Esophagus squamous epithelium (tissue), 5 donors: ENCODE measurements at places on chromosomes 4 and X.

GRCh38 chr4:102640669-102641068 is 120.1 kb downstream of the MANBA start:
- DNase-seq: no peak

DNA sequence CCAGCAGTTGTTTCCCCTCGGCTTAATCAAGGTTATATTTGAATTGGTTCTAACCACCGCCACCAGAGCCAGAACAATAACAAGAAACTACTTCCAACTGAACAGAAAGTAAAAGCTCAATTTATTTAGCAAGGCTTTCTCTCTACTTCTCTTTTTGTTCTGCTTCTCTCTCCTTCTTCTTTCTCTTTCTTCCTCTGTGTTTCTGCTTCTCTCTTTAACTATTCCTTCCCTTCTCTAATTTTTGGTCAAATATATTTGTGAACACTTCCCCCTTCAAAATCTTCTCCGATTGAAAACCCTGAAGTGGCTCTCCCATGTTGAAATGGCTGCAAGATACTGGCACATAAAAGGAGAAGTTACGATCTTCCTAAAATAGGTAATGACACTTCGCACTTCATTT is 1195.9 kb upstream of the PRKX start:
- no peak for DNase-seq

DNA sequence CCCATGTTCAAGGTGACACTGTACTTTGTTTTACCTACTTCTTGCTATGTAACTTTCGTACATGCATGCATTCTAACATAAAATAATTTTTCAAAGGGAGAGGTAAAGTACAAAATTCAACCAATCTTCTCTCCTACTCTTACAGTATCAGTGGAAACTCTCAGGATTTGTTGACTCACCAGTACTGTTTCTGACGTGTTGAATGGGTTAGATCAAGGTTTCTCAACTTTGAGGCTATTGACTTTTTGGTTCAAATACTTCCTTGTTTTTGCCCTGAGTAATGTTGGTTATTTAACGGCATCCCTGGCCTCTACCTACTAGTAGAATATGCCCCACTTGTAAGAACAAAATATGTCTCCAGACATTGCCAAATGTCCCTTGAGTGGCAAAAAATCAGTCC is 94.6 kb upstream of the SMAD1 start:
- no peak for DNase-seq

GRCh38 chr4:6891436-6892170 is 18.0 kb upstream of the TBC1D14 start:
- DNase-seq: no peak

DNA sequence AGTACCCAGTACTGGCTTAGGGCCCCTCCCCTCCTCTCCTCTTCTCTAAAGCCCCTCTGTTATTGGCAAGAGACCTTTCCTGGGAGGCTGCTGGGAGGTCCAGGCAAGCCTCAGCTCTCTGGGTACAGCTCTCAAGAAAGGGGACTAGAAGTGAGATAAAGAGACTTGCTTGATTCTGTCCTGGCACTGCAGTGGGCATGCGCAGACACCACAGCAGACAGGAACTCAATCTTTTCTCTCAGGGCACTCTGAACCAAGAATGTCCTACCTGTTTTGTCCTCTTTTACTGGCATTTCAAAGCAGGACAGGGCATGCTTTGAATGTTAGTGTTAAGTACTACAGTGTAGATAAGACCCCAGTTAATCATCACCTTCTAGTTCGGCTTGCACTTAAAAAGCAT is 74.9 kb downstream of the NYX start:
- DNase-seq: no peak

GRCh38 chr4:105305019-105305836 is 158.6 kb downstream of the TET2 start:
- DNase-seq: no peak

GRCh38 chrX:129772796-129773431 is 6.8 kb upstream of the SASH3 start:
- peak; percentile 26 for DNase-seq

- DNase-seq: no peak
These were observed 1068.8 kb downstream of the FAM133A start for GRCh38 chrX:94742772-94743171.

- no peak for DNase-seq
These were observed at the start of gene NHS for GRCh38 chrX:17374619-17375366. Gene NHS, plus strand, starts transcription at chrX:17375200. Its CDS starts 558 bp downstream, at chrX:17375758.

GRCh38 chr4:39846120-39846519 is 131.6 kb downstream of the PDS5A start:
- DNase-seq: no peak

DNA sequence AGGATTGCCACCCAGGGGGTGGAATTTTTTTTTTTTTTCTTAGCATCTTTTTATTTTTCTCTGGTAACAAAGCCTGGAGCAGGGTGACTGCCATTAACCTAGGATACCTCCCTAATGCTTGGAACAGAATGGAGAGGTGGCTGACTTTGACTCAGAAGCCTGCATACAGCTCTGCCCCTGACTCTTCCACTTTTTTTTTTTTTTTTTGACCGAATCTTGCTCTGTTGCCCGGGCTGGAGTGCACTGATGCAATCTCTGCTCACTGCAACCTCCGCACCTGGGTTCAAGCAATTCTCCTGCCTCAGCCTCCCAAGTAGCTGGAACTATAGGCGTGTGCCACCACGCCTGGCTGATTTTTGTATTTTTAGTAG is 341 bp upstream of the SLC2A9 start:
- no peak for DNase-seq

GRCh38 chrX:1411326-1411725 is 19.4 kb upstream of the SLC25A6 start:
- DNase-seq: no peak

DNA sequence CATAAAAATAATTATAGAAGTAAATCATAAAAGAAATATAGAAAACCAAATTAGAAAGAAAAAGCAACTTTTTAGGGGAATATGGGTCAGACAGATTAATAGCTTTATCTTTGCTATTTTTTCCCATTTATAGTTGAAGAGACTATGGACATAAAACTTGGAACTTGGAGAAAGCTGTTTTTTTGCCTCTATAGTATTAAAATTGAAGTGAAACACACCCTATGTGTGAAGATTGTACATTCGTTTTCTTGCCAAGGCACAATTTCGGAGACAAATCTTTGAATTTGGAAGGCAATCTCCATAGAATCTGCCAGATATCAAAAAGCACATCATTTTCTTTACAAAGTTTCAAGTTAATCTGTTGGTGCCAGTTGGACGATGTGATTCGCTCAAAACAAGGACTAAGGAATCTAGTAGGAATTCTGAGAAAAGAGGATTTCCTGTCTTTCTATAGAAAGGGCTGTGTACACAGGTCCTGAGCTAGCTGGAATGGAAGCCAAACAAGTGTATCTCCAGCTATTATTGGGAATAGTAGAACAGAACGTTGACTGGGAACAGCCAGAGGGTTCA is 156.3 kb downstream of the SLC7A11 start:
- no peak for DNase-seq

DNA sequence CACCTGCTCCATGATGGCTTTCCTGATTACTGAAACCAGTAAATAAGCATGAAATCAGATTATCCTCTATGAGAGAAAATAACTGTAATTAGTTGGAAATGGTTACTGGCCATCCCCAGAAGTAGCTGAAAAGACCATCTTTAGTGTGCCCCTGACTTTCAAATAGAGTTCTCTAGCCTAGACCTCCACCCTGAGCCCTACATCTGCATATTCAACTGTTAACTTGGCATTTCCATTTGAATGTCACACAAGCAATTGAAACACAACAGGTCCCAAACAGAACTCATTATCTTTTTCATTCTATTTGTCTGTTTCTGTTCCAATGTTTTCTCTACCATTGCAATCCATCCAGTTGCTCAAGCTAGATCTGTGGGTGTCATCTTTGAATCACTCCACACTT is 952.3 kb downstream of the RPA4 start:
- DNase-seq: no peak

DNA sequence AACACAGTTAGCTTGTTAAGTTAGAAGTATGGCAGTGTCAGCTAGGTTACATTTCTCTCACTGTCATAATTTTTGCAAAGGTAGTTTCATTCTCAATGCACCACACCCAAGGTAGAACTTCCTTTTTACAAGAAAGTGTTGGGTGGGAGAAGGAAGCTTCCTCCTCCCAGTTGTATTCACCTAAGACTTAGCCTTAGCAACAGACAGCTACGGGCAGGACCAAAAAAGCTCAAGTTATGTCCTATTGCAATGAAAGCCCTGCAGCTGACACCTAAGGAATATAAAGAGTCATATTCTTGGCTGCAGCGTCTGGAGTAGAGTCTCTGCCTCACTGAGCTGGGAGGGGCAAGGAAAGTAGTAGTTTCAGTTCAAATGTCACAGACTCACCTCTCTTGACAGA is 25.1 kb upstream of the PRDM8 start:
- DNase-seq: no peak

DNA sequence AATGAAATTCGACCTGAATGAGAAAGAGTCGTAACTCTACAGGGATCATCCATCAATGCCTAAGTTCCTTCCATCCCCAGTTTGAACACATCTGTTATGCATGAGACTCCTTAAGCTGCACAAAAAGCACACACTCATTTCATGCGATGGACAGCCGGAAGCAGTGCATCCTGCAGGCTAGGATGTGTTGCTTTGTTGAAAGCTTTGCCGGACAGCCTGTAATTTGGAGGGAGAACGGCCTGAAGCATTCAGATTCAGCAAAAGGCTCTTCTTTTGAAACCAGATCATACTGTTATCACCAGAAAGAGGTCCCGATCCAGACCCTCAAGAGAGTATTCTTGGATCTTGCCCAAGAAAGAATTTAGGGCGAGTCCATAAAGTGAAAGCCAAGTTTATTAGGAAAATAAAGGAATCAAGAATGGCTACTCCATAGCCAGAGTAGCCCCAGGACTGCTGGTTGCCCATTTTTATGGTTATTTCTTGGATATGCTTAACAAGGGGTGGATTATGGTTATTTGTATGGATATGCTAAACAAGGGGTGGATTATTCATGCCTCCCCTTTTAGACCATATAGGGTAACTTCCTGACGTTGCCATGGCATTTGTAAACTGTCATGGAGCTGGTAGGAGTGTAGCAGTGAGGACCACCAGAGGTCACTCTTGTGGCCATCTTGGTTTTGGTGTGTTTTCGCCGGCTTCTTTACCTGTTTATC is 48.1 kb upstream of the DHRSX start:
- DNase-seq: no peak

DNA sequence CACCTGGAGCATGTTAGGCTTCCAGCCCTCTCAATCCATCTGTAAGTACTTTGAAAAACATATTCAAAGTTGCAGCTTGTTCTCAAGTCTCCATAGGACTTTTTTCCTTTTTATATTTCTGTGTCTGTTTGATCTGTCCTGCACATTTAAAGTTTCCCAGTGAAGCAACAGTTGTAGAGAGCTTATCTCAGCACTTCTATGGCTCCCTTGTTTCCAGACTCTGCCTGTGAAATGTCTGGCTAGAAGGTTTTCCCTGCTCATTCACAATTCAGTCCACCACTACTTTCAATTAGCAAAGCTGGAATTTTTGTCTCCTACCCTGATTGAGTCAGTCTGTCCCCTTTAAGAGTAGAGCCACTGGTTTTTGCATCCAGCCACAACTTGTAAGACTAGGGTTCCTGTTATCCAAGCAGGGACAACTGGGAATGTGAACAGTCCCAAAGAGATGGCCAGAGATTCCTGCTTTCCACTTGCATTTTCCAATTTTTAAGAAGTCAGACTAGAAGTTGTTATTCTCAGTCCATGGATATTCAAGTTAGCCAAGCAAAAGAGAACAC is 116.1 kb downstream of the GASK1B start:
- no peak for DNase-seq

GRCh38 chrX:13372203-13372980 is 52.5 kb upstream of the ATXN3L start:
- no peak for DNase-seq

GRCh38 chrX:74242484-74243138 is 61.4 kb upstream of the ZCCHC13 start:
- DNase-seq: no peak

GRCh38 chr4:106746451-106746850 is 289.7 kb downstream of the DKK2 start:
- DNase-seq: no peak

DNA sequence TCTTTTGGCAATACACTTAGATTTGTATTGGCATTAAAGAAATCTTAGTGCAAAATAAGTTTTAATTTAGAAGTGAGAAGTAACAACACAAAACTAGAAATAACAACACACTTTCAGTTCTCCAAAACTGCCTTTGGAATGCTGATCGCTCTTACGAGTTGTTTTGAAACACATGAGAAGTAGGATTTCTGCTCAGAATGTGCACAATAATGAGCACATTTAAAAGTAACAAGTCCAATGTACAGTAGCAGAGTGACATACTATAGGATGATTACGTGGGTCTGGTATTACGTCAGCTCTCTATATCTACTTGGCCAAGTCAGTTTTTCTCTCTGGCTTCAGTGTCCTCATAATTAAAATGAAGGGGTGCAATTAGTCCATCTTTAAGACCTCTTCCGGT is 164.8 kb downstream of the CHM start:
- no peak for DNase-seq

DNA sequence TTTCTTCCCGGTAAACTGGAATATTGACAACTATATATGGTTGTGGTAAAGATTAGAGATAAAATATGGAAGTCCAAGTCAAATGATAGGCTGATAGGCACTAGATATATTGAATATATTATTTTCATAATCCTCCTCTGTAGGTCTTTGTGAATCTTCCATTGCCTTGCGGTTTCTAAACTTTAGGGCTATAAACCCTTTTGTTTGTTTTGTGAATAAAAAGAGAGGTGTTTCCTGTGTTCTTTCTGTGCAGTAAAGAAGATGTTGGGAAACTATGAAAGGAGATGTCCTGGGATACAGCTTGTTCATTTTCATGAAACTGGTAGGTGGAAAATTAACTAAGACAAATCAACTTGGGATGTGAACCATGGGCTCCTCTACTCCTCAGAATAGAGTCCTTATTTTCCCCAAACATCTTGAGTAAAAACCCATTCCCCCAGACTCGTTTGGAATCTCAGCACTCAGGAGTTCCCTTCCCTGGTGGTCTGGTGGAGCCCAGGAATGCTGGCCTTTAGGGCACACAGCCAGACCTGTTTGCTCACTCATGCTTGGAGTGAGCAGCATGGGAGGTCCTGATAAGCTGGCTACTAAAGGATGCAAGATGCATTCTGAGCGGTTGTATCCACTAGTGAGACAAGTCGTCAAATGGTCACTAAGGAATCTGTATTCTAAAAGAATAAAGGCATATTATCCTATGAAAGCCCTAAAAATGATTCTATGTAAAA is 22.2 kb downstream of the PRDM8 start:
- no peak for DNase-seq

- DNase-seq: no peak
These were observed 172.9 kb downstream of the PRDM5 start for GRCh38 chr4:120749445-120750151.

GRCh38 chr4:169927280-169927679 is 98.9 kb downstream of the MFAP3L start:
- DNase-seq: no peak

DNA sequence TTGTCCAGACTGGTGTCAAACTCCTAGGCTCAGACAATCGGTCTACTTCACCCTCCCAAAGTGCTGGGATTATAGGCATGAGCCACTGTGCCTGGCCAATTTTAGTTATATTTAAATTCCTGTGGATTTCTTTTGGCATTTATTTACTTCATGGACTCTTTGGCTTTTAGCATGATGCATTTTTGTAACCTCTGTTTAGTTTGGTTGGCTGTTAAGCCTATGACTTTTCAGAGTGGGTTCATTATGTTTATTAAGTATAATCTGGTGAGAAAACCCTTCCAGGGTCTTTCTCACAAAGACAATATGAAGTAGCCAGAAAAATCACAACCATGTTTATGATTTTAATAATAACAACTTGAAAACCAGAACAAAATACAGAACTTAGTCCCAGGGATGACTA is 49.4 kb downstream of the USP38 start:
- DNase-seq: no peak
